ENCODE measurements at places on chromosomes 1 and 21.

GRCh38 chr1:111488669-111489068 lies 14.8 kb downstream of the ADORA3 start:
- no peak for DNase-seq

DNA sequence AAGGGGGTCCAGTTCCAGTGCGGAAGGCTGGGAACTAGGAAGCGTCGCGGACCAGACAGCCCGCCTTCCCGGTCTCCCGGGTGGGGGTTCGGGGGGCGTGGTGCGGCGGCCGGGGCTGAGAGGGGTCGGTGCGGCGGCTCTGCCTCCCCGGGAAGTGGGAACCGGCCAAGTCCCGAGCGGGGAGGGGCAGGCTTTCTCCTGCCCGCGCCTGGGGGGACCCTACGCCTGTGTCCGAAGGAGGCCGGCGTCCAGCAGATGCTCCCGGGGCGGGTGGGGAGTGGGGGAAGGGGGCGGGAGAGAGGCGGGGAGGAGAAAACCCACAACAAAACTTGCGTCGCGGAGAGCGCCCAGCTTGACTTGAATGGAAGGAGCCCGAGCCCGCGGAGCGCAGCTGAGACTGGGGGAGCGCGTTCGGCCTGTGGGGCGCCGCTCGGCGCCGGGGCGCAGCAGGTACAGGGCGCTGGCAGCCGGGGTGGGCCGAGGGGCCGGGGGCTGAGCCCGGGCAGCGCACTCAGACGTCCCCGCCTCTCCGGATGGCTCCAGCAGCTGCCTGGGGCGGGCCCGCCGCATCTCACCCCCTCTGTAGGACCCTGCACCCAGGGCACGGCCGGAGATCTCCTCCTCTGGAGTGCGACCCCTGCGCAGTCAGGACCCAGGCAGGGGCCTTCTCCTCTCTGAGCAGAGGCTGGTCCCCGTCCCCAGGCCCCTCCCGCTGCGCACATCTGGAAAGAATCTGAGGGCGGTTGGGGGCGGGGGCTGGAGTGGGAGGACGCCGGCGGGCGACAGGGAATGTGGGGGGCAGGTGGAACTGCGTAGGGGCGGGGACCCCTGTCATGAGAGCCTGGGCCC lies at the start of gene PODN:
Gene PODN (plus strand): TSS at position 355 of the 849 bp plus-strand sequence. CDS start 7,643 bp downstream, outside the sequence.
- DNase-seq, result peak; percentile 64

- peak; percentile 54 for DNase-seq
These were observed 23.7 kb downstream of the NKAIN1 start for GRCh38 chr1:31216016-31216415.

GRCh38 chr1:31183927-31184554 lies 55.6 kb downstream of the NKAIN1 start:
- peak; percentile 80 for DNase-seq

GRCh38 chr1:62271134-62271533 lies 48.1 kb downstream of the KANK4 start:
- no peak for DNase-seq

DNA sequence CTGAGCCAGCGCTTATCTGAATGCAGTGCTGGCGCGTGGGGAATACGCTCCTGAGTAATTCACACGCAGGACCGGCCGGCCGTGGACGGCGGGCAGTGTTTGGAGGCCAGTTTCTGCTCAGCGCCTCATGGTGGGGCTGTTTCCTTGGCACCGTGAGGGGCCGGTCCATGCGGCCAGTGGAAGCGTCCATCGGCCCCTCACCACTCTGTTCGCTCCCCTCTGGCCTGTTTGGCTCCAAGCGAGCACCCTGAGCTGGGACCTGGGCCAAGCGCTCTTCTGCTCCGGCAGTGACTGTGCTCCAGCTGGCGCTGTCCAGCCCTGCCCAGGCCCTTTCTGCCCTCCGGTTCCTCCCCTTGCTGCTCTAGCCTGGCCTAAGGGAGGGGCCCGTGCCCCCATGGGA lies 16.3 kb upstream of the PLCH2 start:
- DNase-seq, result peak; percentile 57

GRCh38 chr1:151530461-151530860 lies 9.6 kb upstream of the TUFT1 start:
- DNase-seq, result no peak

DNA sequence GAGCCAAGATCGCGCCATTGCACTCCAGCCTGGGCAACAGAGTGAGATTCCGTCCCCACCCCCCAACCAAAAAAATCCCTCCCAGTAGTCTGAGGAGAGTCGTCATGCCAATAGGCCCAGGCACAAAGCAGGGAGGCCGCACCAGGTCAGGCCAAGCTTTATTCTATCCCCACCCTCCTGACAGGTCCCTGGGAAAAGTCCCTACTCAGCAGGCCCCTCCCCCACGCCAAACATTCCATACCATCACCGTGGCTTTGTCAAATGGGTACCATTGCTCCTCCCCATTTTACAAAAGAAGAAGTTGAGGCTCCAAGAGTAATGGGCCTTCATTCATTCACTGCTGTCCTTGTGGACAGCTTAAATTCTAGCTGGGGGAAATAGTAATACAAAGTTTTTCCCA lies 5.3 kb downstream of the GPR3 start:
- DNase-seq, result peak; percentile 19

DNA sequence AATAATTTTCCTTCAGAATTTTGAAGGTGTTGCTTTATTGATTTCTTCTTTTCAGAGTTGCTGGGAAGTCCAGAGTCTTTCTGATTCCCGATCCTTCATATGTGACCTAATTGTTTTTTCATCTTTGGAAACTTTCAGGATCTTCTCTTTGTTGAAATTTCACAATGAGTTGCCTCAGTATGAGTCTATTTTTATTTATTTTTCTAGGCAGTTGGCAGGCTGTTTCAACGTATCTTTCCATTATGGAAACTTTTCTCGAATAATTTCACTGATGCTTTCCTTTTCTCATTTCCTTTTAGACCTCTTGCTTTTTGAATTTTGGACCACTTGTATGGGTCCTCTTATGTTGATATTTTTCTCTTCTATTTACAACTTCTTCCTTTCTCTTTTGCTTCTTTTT lies 354.3 kb downstream of the TGFB2 start:
- no peak for DNase-seq

GRCh38 chr1:12202190-12202497 lies 27.7 kb upstream of the VPS13D start:
- no peak for DNase-seq

DNA sequence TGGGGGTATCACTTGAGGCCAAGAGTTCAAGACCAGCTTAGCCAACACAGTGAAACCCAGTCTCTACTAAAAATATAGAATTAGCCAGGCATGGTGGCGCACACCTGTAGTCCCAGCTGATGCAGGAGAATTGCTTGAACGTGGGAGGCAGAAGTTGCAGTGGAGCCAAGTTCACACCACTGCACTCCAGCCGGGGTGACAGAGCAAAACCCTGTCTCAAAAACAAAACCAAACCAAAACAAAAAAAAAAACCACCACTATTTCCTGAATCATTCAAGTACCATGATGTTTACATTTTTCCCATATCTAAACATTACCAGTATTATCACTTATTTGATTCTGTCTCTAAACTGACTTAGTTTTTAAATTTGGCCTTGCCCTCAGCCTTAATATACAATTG lies 29.5 kb downstream of the TUT4 start:
- DNase-seq, result no peak

- DNase-seq, result no peak
These were observed 32.8 kb upstream of the BACH1 start for GRCh38 chr21:29265690-29266479.

- no peak for DNase-seq
These were observed 11.1 kb downstream of the HTR6 start for GRCh38 chr1:19675797-19676196.

- DNase-seq, result no peak
These were observed 125.6 kb downstream of the ETS2 start for GRCh38 chr21:38931291-38931690.

GRCh38 chr1:19824036-19824435 lies 9.0 kb upstream of the RNF186 start:
- no peak for DNase-seq

GRCh38 chr1:36089393-36090121 lies 865 bp downstream of the ADPRS start:
- peak; percentile 62 for DNase-seq

DNA sequence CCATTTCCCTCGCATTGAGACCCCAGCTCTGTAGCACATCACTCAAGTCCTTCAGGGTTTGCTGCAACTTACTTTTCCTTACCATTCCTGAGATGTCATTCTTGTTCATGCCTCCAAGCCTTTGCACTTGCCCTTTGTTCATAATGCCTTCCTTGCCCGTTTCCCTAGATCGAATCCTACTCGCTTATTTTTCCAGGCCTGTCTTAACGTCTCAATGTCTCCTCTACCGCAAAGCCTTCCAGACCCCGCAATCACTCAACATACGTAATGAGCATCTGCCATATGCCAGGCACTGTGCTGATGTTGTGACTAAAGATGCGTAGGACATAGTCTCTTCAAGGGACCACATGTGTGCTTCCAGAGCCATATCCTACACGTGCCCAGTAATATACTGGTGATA lies 31.1 kb upstream of the CNIH3 start:
- DNase-seq, result no peak

GRCh38 chr1:247212012-247212411 lies 40.2 kb upstream of the ZNF124 start:
- DNase-seq, result no peak

- DNase-seq, result no peak
These were observed 53.5 kb upstream of the S1PR1 start for GRCh38 chr1:101183388-101183699.

GRCh38 chr1:182331387-182331786 lies 60.2 kb downstream of the GLUL start:
- DNase-seq, result no peak

GRCh38 chr21:41186755-41187536 lies 19.0 kb downstream of the BACE2 start:
- no peak for DNase-seq

- DNase-seq, result no peak
These were observed 74.2 kb downstream of the PTPN14 start for GRCh38 chr1:214476986-214477870.

- no peak for DNase-seq
These were observed 25.0 kb upstream of the TRIM33 start for GRCh38 chr1:114536043-114536442.

GRCh38 chr1:53190210-53190611 lies 6.4 kb upstream of the CPT2 start:
- DNase-seq, result peak; percentile 41

DNA sequence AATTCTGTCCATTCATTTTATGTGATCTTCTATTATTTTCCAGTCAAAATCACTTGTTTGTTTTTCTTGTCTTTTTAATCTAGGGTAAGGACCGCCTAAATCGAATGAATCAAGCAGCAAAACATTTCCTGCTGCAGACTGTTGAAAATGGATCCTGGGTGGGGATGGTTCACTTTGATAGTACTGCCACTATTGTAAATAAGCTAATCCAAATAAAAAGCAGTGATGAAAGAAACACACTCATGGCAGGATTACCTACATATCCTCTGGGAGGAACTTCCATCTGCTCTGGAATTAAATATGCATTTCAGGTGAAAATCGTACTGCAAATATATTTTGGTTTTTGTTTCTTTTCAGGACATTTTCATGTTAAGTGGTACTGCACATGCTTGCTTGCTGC lies 20.5 kb downstream of the CLCA4 start:
- no peak for DNase-seq

- DNase-seq, result no peak
These were observed 47.8 kb upstream of the PAX7 start for GRCh38 chr1:18582890-18583289.

- DNase-seq, result no peak
These were observed 7.4 kb downstream of the KYAT3 start for GRCh38 chr1:88985032-88985431.

- DNase-seq, result no peak
These were observed 48.0 kb upstream of the WDR26 start for GRCh38 chr1:224482619-224483018.

- no peak for DNase-seq
These were observed 67.0 kb downstream of the PRKAA2 start for GRCh38 chr1:56712150-56712549.

DNA sequence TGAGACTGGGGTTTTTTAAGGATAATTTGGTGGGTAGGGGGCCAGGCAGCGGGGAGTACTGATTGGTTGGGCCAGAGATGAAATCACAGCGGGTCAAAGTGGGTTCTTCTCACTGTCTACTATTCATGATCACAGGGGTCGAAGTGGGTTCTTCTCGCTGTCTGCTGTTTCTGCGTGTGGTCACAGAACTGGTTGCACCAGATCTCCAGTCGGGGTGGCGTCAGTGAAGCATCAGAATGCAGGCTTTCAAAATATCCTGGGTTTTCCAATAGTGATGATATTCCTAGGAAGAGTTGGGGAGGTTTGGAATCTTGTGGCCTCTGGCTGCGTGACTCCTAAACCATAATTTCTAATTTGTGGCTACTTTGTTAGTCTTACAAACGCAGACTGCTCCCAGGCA lies 45.1 kb downstream of the TRPM2 start:
- no peak for DNase-seq

GRCh38 chr1:94178901-94179300 lies 58.0 kb upstream of the ABCA4 start:
- DNase-seq, result no peak

DNA sequence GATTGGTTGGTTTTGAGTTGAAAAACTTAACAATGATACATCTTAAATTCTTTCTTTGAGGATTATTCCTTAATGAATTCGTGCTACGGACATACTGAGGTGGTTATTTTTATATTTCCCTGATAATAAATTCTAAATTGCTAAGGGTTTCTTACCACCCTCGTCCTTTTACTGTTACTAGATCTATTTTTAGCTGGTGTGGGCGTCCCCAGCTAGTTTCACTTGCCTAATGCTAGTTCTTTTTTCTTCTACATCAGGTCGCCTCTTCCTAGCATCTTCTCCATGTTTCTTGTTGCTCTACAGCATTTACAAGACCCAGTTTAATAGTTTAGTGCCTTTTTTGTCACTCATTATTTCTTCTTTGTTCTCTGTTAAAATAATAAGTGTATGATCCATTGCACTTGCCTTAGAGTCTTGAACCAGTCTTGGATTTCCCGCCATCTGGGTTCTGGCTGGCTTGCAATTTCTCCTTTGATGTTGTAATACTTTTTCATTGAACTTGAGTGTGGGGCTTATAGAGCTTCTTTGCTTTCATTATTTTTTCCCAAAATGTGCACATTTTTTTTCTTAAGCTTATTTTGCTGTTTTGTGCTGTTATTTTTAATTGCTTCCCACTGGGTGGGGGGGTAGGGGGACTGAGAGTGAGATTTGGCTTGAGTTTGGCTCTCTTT lies 677 bp upstream of the HSD11B1 start:
- no peak for DNase-seq

- no peak for DNase-seq
These were observed 208.9 kb upstream of the GREM2 start for GRCh38 chr1:240820816-240821215.

GRCh38 chr21:15300131-15300530 lies 235.3 kb upstream of the NRIP1 start:
- DNase-seq, result no peak

GRCh38 chr1:193213998-193214397 lies 27.6 kb upstream of the B3GALT2 start:
- no peak for DNase-seq

- DNase-seq, result no peak
These were observed 50.9 kb upstream of the CNIH3 start for GRCh38 chr1:224565186-224565585.

DNA sequence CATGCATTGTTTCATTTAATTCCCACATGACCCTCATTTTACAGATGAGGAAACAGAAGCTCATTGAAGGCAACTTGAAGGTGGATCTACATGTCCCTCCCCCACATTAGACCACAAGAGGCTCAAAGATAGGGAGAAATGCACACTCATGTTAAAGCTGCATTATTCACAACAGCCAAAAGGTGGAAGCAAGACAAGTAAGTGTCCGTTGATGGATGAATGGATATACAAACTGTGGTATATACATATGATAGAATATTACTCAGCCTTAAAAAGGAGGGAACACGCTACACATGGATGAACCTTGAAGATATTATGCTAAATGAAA lies 149.7 kb upstream of the JUN start:
- DNase-seq, result no peak

Data from neural progenitor cell (in vitro differentiated cells).